ENCODE measurements at places on chromosomes 12 and 14.

DNA sequence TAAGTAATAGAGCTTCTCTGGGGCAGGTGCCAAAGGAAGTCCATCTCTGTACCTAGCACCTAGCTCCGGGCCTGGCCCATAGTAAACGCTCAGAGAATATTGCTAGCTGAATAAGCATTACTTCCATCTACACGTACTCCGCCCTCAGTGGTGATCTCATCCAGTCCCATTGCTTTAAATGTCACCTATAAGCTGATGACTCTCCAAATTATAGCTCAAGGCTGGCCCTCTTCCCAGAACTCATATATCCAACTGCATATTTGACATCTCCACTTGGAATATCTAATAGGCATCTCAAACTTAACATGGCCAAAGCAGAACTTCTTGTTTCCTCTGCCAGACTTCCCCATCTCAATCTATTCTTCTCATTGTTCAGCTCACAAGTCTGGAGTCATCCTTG is 6.9 kb upstream of the DYNLL1 start:
- no peak for DNase-seq

GRCh38 chr12:79897617-79898016 is 37.3 kb downstream of the PPP1R12A start:
- DNase-seq = no peak

DNA sequence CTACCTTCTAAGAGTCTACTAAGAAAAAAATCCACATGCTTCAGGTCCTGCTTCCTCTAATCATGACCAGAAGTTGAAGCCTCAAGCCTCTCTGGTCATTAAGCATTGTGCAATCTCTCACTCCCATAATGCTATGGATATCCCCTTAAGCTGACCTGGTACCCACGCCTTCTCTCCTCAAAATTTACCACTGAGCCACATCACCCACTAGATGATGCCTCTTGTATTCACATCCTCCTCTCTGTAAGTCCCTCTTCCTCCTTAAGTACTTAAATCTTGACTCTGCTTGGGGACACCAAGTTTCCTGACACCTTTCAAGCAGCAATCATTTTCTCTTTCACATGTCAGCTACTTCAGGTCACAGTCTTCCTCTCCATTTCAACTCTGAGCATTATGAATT is 9.8 kb downstream of the GALNT4 start:
- no peak for DNase-seq

DNA sequence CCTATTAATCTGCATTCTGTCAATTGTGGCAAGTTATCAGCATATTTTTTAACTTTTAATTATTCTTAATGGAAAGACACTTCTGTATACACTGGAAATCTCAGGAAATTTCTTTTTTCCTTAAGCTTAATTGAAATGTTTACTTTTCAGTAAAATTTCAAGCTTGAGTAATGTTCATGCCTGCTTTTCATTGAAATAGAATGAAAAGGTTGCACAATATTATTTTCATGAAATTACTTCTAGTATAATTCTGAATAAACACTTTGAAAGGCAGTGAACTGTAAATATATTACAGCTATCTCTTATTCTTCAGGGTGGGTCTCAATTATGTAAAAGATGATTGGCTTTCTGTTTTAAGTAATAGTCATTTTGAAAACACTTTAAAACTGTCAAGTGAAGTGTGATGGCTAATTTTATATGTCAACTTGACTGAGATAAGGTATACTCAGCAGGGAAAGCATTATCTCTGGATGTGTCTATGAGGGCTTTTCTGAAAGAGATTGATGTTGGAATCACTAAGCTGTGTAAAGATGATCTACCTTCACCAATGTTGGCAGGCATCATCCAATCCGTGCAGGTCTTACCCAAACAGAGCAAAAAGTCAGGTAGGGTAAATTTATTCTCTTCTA is 29.9 kb downstream of the CLEC2D start:
- no peak for DNase-seq

- DNase-seq = no peak
These were observed 17.4 kb downstream of the P2RX4 start for GRCh38 chr12:121227294-121227693.

DNA sequence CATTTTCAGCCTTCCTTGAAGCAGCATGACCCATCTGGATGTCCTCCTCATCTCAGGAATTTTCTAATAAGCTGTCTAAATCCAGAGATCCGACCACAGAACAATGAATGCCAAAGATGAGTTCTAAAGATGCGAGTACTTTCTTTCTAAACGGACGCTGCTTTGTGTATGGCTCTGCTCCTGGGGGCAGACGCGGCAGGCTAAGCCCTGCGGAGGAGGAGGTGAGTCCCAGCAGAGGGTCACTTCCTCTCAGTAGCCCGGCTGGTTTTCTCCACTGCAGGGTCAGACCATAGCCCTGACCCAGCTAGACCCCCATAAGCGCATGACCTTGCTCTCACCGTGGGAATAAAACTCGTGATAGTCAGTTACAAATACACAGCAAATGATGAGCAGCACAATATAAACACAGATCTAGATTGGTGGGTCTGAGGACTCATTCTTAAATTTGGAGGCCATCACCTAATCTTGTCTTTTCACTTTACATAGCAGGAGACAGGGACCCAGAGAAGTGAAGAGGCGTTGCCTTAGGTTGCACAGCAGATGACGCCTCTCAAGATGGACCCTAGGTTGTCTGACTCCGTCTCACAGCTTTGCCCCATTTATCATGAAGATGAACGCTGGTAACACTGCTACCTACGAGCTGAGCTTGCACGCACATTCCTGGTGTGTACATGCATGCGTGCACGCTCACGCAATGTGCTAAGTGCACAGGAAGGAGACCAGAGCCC is 16.6 kb downstream of the SSH1 start:
- no peak for DNase-seq

Measured in stimulated activated CD4-positive, alpha-beta T cell treated with anti-CD3 and anti-CD28 coated beads, Interleukin-2, amount 100 ng/mL, for 4 hours (primary cell).